ENCODE measurements at places on chromosomes 16 and 17.

GRCh38 chr16:10943064-10943353 is 741 bp upstream of the DEXI start:
- no peak for DNase-seq

- no peak for DNase-seq
Measured at GRCh38 chr16:83300326-83300725, 507.5 kb upstream of the HSBP1 start.

DNA sequence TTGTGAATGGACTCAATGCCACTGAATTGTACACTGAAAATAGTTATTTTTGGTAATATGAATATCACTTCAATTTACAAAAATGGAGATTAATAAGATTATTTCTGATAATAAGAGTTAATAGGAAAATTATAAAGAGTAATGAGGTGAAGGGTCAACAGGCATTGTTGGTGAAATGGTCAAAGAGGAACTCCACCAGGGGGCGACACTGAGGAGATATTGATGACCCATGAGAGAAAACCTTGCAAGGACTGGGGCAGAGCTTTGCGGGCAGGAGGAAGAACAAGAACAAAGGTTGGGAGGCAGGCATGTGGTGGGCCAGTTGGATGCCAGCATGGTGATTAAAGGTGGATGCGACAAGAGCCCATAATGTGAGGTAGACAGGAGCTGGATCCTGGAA is 74.0 kb upstream of the XYLT1 start:
- no peak for DNase-seq

DNA sequence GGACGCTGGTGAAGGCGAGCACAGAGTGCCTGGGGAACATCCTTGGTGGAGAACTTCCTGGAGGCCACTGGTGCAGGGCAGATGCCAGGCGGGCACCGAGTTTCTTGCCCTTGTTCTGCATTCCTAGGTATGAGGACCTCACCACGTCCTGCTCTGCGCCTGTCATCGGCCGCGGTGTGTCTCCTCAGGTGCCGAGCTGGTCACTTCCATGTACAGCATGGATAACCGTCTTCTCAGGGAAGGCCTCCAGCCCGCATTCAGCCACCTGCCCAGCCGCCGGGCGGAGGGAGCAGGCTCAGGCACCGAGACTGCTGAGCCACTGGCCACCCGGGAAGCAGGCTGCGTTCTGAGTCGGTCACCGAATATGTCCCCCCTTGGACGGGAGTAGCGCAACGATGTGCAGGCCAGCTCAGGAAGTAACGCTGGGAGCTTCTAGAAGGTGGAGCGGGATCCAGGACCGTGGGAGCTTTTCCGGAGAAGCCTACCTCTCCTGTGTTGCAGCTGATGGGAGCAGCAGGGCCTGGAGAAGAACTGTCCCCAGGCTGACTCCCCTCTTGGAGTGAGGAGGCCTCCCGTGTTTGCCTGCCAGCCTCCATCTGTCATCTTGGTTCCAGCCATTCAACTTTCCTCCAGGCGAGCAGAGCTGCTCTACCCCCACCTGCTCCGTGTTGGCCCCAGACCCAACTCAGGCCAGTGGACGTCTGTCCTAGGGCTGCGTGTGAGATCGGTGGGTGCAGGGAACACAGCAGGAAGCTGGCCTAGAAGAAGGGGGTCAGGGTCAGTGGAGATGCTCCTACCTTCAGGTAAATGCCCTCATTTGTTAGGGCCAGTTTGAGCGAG is 2.1 kb upstream of the BAIAP2 start:
- no peak for DNase-seq

DNA sequence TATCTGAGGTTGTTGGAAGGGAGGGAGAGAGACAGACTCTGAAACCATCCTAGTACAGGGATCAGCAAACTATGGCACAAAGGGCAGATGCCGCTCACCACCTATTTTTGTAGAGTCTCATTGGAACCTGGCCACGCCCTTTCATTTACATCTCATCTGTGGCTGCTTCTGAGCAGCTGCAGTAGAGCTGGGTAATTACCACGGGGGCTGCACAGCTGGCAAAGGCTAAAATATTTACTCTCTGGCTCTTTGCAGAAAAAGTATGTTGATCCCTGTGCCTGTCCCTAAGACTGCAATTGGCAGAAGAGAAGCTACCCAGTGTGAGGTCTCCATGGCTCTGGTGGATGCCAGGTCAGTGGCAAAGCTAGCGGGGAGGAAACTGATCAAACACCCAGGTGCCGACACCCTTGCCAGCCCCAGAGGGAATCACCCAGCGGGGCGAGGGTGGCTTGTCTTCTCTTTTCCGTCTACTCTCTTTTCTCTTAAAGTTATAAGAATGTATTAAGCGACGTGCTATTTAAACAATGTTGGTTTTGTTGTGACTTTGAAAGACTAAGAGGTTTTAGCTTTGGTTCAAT is 14.0 kb downstream of the CEP295NL start:
- no peak for DNase-seq

DNA sequence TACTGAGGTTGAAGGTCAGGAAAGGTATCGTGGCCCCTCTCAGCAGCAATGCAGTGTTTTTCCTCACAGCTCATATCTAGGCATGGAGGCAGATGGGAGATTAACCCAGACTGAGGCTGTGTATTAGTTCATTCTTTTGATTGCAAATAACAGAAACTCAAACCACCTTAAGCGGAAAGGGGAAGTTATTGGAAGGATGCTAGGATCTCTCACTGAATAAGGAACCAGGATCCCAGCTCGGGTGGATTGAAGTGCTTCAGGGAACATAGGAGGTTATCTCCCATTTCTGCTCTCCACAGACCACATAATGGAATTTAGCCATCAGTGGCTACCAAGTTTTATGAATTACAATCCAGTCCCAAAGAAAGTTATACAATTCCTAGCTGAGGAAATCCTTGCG is 8.2 kb downstream of the ZNF689 start:
- DNase-seq = no peak

GRCh38 chr17:15431196-15431595 is 36.2 kb downstream of the CDRT4 start:
- DNase-seq = no peak

DNA sequence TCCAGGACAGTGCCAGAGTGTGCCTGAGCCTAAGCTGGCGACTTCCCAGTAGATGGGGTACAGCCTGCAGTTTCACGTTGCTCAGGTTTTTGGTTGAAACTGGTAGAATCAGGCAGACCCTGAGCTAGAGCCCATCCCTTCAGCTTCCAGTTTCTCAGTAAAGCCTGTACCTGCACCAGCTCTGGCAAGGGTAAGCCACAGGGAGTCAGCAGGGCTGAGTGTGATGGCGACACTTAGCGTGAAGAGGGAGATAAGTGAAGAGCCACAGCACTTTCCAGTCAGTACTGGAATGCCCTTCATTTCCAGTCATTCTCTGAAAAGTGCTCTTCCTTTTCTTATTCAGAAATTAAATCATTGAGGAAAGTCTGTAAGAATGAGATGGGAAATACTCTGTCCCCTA is 22.4 kb downstream of the PLD6 start:
- no peak for DNase-seq

- DNase-seq = no peak
Measured at GRCh38 chr16:1543085-1543896, 9.8 kb downstream of the TMEM204 start.

- DNase-seq = no peak
Measured at GRCh38 chr17:8910969-8911604, 43.6 kb upstream of the PIK3R6 start.

DNA sequence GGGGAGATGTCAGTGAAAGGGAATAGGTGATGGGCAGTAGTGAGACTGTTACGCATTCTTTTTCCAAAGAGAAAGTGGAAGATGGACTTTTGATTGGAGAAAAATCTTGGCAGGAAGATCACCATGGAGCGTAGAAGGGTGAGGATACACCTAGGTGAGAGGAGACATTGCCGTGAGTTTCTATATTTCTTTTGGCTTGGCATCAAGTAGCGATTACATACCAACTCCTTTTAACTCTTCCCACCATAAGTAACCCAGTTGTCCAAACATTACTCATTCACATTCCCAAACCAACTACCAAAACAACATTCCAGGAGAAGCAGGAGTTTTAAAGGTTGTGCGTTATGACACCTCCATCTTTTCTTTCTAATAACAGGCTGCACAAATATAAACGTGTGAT is 10.7 kb upstream of the KRT28 start:
- DNase-seq = no peak

DNA sequence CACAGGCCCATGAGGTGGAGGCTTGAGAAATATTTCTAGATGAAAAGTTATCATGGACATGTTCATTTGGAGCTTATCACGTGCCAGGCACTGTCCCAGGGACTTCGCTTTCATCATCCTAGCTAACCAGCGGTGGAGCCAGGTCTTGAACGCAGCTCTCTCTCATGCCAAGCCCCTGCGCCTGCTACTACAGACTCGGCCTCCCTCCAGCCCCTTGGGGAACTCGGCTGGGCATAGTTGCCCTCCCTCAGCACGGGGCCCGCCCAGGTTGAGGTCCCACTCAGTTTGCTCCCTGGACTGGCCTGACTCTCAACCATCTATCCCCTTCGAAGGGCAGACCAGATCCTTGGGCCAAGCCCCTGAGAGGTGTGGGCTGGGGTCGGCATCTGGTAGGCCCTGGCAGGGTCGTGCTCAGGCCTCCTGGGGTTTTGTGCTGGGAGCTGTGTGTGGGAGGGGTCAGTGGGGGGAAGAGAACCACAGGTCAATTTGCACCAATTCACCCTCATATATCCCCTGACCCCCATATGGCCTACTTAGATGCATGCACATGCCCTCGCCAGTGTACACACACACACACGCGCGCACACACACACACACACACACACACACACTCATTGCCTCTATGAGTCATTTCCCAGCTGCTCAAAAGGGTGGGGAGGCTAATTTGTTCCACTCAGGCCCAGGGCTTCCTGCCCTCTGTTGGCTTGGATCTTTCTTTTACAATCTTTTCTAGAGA is 12.1 kb upstream of the SCN4A start:
- no peak for DNase-seq

- no peak for DNase-seq
Measured at GRCh38 chr17:58150394-58150793, 2.2 kb downstream of the OR4D1 start.

GRCh38 chr17:17682737-17683680 is 1.8 kb downstream of the RAI1 start:
- no peak for DNase-seq

DNA sequence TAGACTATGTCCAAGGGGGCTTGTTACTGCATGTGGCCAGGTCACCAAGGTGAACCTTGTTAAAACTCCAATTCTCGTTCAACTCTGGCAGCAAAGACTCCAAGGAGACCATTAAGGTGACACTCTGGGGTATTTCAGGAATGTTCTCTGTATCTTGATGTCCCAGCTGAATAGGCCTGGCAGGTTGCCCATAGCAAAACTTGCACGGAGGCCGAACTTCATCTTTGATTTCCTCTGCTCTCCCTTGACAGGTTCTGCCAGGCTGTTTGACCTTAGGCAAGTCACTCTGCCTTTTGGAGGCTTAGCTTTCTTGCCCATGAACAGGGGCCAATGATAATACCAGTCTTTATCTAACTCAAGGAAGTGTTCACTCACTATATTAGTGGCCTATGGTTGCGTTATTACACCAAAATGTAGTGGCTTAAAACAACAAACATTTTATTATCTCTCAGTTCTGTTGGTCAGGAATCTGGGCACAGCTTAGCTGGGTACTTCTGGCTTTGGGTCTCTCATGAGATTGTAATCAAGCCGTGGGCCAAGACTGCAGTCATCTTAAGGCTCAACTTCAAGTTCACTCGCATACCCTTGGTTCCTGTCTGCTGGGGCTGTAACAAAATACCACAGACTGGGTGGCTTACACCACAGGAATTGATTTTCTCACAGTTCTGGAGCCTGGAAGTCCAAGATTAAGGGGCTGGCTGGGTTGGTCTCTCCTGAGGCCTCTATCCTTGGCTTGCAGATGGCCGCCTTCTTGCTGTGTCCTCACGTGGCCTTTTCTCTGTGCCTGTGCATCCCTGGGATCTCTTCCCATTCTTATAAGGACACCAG is 168.5 kb downstream of the UTP18 start:
- no peak for DNase-seq

- DNase-seq = no peak
Measured at GRCh38 chr17:51992864-51993416, 165.6 kb downstream of the CA10 start.

DNA sequence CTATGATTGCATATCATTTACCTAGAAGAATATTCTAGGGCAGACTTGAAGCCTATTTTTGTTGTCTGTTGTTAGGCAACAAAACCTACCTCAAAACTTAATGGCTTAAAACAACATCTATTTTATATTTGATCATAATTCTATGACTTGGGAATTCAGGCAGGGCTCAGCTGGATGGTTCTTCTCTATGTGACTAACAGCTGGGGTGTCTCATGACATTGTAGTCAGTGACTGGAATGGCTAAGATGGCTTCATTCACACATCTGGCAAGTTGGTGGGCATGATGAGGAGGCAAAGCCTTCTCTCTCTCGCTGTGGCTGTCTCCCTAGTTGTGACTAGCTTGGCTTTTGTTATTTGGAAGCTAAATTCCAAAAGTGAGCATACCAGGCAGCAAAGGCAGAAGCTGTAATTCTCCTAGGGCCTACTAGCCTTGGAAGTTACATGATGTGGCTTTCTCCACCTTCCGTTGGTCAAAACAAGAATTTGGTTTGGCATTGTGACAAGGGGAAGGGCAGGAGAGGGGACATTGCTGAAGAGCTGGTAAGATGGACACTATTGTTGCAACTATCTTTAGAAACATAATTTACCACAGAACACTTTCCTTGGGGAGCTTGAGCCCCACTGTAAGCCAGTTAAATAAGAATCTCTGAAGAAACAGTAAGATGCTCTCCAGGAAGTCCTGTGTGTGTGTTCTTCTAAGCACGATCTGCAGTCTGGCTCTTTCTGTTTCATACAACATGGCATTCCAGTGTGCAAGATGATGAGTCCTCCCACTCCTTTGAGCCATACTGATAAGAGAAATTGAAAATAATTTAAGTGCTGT is 39.4 kb downstream of the ZNRF1 start:
- DNase-seq = no peak

DNA sequence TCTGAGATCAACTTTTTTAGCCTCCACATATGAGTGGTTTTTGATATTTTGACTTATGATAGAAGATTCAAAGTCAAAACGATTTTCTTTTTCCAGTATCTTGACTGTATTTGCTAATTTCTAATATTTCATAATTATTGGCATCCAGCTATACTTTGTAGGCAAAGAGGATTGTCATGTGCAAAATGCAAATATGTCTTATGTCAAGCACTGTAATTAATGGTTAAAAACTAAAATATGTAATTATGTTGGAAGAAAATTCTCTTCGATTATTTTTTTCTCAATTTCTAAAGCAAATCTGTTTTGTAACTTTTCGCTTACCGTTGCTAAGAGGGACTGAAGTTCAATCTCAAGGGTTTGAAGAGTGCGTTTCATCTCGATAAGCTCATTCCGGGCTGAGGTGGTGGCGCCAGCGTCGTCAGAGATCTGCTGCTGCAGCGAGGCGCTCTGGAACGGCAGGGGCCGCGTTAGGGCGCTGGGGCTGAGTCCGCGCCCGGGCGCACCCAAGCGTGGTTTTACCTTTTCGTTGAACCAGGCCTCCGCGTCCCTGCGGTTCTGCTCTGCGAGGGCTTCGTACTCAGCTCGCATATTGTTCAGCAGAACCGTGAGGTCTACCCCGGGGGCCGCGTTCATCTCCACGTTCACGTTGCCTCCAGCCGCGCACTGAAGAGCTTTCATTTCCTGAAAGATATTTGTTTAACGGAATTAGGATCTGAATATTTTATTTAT is 3.0 kb downstream of the KRT27 start:
- DNase-seq = no peak
